ENCODE measurements at places on chromosomes 7 and 10.
A peak's percentile ranks its signal among the peaks of the same experiment; 100 is the strongest.

- ATAC-seq, result no peak
These were observed 41.4 kb downstream of the LOXL4 start for GRCh38 chr10:98226508-98227144.

GRCh38 chr7:50644586-50644985, 79.4 kb upstream of the DDC start:
- no peak for ATAC-seq

DNA sequence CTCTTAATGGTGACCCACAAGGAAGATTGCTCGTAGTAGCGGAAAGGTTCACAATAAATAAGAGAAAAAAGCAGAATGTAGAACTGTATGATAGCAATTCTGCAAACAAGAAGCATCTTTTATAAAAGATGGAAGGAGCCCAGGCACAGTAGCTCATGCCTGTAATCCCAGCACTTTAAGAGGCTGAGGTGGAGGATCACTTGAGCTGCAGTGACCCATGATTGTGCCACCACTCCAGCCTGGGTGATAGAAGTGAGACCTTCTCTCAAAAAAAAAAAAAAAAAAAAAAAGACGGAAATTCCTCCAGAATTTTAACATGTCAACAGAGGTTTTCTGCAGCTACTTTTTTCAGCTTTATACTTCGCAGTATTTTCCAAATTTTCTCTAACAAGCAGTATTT, 13.2 kb downstream of the GATAD1 start:
- ATAC-seq, result no peak

GRCh38 chr7:64951250-64951848, 39.5 kb downstream of the ZNF117 start:
- ATAC-seq, result no peak

- peak; percentile 21 for ATAC-seq
These were observed 17.0 kb downstream of the ATE1 start for GRCh38 chr10:121910673-121911420.
